NB4 (cell line): ENCODE measurements at places on chromosomes 6 and 20.

DNA sequence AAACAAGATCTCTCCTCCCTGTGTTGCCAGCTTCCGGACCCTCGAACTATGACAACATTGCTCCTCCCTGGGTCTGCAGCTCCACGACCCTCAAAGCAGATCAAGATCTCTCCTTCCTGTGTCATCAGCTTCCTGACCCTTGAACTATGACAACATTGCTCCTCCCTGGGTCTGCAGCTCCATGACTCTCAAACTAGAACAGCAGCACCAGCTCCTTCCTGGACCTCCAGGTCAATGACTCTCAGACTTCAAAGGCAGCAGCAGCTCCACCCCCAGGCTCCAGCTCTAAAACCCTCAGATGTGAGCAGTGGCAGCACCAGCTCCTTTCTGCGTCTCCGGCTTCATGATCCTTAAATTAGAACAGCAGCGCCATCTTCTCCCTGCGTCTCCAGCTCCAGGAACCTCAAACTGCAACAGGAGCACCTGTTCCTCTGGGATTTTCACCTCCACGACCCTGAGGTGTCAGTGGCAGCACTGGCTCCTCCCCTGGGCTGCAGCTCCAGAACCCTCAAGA is 341.0 kb upstream of the SULF2 start:
- peak; percentile 9 for DNase-seq

GRCh38 chr6:70369332-70369950 is 43.9 kb upstream of the FAM135A start:
- peak; percentile 74 for DNase-seq

DNA sequence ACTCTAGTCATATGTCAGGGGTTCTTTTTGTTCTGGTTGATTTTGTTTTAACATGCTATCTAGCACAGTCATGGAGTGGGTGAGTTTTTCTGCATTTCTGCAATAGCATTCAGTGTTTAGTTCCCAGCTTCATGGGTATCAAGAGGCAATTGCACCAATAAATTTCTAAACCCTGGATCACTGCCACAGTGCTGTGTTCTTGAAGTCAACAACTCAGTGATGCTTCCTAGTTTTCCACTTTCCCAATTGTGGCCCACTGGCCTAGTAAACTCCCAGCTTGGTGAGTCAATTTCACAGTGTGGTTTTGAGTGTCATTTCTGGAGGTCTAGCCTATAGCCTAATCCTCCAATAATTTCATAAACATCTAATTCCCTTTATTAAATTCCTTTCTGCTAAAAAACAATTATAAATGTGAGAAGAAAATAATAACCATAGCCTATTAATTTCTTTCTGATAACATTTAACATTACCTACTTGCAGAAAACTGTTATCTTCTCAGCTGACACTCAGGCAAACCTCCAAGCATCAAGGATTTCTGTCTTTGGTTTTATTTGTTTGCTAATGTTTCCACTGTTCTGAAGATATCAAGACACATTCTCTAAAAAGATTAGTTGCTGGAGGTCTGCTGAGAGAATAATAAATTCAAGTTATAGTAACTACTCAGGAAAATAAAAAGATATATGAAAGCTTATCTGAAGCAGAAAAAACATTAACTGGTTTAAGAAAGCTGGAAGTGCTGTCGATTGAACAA is 89.9 kb downstream of the PDE7B start:
- DNase-seq: no peak

DNA sequence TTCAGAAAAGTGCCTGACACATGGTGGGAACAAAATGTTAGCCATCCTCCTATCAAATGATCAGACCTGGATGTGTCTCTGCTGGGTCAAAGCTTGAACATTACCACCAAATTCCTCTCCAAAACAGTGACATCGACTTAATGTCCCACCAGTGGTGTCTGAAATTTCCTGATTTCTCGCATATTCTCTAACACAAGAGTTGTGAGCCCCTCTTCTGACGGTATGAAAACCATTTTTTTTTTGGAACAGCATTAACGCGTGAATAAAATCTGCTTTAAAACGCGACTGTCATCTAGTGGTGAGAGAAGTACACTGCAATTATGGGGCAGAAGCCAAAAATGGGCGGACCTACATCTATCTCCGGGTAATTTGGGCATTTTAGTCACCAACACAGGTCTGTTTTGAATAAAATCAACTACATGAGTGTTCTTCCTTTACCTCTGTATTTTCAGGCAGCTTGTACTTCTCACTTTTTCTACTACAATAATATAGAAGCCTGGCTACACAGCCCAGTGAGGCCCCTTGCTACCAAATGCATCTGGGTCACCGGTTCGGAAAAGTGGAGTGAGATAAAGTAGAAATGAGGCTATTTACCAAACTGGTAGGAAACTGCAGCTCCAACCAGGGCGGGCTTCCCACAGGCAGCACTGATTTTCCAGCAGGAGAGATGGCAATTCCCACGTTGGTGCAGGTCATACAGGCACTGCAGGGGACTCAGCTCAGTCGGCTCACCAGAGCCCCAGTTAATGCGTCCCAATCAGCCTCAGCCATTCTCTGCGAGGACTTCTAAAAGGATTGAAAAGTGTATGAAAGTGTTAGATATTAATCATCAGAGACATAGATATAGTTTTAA is 27.4 kb downstream of the MGME1 start:
- peak; percentile 64 for DNase-seq

DNA sequence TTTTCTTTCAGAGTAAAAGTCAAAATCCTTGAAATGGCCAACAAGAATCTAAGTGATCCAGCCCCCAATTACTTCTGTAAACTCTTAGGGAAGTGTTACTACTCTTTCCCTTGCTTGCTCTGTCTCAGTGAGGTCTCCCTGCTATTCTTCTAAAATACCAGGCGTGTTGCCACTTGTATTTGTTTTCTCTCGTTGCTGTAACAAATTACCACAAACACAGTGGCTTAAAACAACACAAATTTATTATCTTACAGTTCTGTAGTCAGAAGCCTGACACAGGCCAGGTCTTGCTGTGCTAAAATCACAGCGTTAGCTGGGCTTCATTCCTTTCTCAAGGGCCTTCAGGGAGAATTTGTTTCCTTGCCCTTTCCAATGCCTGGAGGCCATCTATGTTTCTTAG is 59.9 kb downstream of the HECA start:
- no peak for DNase-seq

DNA sequence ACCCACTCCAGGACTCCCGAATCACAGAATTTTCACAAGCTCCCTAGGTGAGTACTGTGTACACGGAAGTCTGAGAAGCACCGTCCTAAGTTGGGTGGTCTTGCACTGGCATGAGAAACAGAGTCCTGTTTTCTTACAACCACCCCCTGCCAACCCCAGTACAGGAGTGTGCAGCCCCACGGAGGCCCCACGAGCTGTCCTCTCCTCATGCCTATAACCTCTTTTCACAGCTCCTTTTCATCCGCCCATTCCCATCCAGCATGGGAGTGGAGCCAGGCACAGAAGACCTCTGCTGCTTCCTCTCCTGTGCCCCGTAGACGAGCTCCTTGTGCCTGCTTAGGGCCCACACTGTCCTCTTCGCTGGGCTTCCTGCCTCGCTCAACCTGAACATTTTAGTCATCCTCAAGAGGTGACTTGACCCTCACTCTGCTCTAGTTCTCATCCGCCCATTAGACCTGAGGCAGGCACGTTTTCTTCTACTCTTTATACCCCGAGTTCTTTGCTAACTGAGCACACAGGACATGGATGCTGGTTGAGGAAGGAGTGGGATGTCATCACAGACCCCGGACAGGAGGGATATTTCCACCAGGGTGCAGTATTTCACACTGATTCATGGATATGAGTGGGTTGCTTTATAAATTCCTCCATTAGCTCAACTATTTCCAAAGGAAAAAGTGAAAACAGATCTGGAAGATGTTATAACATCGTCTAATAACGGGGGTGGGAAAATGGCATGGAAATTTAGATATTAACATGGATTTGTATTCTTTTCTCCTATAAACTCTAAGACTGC is 160.5 kb downstream of the TTLL2 start:
- no peak for DNase-seq

GRCh38 chr6:134642279-134642678 is 307.6 kb downstream of the ALDH8A1 start:
- no peak for DNase-seq

GRCh38 chr6:30152016-30152673 is 8.9 kb downstream of the TRIM10 start:
- no peak for DNase-seq

GRCh38 chr20:23637282-23638221 is at the start of gene CST3:
CST3 (minus strand) TSS chr20:23637955; CDS start chr20:23637862, 93 bp downstream.
- DNase-seq: peak; percentile 92

DNA sequence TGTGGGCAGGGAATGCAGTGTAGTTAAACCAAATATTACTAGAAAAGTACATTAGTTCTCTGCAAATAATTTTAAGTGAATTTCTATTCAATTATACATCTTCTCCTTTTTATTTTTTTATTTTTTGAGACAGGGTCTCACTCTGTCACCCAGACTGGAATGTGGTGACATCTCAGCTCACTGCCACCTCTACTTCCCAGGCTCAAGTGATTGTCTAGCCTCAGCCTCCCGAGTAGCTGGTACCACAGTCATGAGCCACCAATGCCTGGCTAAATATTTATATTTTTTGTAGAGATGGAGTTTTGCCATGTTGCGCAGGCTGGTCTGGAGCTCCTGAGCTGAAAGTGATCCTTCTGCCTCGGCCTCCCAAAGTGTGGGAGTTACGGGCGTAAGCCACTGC is 76.1 kb downstream of the ITCH start:
- peak; percentile 16 for DNase-seq

DNA sequence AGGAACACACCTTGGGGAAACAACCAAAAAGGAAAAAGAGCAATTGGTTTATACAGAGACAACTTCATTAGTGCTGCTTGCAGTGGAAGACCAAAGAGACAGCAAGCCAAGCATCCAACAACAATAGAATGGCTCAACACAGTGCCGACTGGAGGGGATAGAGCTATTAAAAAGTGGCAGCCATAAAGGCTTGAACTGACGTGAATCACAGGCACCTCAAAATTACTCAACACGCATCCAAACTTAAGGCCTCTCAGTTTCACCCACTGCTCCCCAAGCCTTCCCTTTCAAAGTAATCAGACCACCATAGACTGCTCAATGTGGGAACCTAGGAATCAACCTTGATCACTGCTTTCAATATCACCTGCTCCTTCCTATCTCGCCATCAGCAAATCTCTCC is 9.7 kb downstream of the TNFRSF21 start:
- no peak for DNase-seq

DNA sequence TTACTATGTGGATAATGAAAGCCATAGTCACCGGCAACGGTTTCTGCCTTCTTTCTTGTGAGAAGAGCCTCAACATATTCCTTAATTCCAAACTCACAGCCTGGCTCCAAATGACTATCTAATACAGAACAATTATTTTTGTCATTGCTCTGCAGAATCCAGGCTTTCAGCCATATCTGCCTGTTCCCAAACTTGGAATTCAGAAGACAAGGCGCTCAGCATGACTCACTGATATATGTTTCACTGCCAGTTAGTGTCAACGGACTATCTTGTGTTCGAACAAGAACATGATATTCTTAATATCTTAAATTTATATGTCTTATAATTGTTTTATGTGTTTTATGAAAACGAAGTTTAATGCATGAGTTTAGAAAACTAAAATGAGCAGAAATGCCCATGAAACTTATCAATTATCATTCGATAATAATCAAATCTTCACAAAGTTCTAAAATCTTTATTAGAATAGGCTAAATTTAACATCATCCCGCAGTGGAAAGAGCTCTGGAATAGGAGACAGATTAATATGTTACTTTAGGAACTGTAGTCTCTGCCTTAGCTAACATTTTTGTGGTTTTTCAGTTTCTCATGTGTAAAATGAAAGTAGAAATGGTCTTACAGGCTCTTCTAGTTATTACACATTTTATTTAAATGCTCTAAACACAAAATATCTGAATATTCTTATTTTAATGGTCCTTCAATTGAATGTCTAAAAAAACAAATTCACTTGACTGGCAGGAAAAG is 669.3 kb upstream of the GJE1 start:
- no peak for DNase-seq

- peak; percentile 45 for DNase-seq
Measured at GRCh38 chr6:34115403-34115795, 30.5 kb downstream of the GRM4 start.

DNA sequence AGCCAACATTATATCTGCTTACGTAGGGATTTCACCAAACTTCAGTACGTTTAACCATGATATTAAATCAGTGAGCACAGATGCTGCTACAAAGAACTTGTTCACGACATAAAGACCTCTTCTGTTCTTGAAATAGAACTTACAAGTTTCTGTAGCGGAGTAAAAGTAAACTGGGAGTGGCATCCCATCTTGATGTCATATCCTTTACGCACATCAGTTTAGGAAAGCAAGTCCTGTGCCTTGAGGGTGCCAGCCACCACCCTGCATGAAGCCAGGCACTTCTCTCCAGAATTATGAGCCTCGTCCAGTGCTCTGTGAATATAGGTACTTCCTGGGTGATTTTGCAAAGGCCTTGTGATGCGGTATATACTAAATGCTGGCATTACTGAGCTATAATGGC is 122.6 kb downstream of the BTBD3 start:
- no peak for DNase-seq

- DNase-seq: no peak
Measured at GRCh38 chr20:53425941-53426340, 167.7 kb downstream of the ZNF217 start.

- no peak for DNase-seq
Measured at GRCh38 chr6:14258117-14258516, 140.5 kb downstream of the CD83 start.

DNA sequence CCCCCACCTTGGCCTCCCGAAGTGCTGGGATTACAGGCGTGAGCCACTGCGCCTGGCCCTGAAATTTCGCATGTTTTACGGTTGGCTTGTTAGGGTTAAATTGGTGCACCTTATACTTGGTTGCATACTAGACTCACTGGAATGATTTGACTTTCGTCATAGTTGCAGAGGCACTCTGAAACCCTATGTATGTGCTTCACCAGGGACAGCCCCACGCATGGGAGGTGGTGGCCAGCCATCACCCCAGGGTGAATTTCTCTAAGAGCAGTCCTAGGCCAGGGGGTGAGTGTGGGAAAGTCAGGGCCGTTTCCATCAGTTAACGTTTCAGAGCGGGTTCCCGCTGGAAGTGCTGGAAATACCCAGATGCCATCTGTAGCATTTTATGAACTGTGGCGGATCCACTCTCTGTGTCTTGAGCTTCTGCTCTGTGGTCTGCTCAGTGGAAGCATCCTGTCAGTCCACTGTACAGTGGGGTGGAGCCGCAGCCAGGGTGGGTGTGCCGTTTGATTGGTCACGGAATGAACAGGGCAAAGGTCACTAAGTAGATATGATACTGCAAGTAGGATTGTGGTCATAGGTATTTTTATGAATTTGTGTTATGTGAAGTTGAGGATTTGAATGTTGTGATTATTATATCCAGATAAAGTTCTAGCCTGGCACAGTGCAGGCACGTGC is 13.2 kb downstream of the DNAJC5 start:
- no peak for DNase-seq

DNA sequence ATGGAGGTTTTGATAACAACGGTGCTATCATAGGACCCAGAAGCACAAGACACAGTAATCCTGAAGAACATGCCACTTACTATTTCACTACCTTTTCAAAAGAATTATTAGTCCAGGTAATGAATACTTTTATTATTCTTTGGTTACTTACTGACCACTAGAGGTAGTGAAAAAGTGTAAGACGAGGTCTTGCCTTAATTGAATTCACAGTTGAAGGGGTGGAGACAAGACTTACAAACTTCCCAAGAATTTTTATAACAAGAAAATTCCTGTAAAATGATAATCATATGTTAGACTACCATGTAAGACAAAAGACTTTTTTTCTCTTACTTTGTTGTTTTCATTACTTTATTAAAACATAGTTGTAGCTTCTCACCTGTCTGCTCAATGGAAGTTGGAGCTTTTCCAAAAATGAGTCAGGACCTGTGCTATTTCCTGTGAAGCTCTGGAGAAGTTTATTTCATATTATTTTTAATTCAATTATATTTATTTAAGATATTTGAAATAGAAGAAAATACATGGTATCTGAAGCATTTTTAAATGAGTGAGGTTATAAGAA is 52.4 kb downstream of the DOP1A start:
- no peak for DNase-seq
